ENCODE measurements at places on chromosomes 2 and 18.
A peak's percentile ranks its signal among the peaks of the same experiment; 100 is the strongest.

DNA sequence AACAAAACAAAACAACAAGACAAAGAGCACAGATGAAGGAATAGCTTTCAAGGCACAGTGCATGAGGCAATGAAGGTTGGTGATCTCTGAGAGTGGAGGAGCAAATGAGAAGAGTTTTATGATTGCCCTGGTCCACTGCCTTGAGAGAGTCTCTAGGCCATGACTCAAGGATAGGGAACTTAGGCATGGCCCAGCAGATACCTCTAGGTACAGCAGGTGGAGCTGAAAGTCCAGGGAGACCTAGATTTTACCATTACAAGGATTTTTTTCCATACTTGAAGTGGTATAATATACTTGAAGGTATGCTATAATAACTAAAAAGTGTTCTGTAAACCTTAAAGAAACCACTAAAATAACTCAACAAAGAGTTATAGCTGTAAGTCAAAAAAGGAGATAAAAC is 239.5 kb upstream of the KLHL29 start:
- no peak for DNase-seq

DNA sequence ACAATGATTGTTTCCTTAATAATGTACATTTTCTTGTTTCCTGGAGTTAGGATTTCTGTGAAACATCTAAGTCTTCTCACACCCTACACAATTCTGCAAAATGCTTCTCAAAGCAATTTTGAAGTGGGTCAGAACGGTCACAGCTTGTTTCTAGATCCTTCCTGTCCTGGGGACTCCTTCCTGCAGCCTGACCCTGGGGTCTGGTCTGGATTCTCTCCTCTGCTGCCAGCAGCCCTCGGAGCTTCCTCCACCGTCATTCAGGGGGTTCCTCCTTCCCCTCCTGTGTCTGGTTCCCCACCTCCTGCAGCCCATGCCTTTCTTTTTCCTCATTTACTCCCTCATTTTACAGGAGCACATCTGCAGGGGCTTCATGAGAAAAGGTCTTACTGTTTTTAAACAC is 322.1 kb downstream of the AGPS start:
- DNase-seq, result no peak

- DNase-seq, result no peak
Measured at GRCh38 chr18:22493940-22494339, 76.2 kb upstream of the CTAGE1 start.

GRCh38 chr2:37377187-37377532 is 32.7 kb downstream of the QPCT start:
- DNase-seq, result no peak

GRCh38 chr2:187906021-187906420 is 351.8 kb upstream of the TFPI start:
- no peak for DNase-seq

- no peak for DNase-seq
Measured at GRCh38 chr2:8796878-8797550, 40.4 kb downstream of the KIDINS220 start.

DNA sequence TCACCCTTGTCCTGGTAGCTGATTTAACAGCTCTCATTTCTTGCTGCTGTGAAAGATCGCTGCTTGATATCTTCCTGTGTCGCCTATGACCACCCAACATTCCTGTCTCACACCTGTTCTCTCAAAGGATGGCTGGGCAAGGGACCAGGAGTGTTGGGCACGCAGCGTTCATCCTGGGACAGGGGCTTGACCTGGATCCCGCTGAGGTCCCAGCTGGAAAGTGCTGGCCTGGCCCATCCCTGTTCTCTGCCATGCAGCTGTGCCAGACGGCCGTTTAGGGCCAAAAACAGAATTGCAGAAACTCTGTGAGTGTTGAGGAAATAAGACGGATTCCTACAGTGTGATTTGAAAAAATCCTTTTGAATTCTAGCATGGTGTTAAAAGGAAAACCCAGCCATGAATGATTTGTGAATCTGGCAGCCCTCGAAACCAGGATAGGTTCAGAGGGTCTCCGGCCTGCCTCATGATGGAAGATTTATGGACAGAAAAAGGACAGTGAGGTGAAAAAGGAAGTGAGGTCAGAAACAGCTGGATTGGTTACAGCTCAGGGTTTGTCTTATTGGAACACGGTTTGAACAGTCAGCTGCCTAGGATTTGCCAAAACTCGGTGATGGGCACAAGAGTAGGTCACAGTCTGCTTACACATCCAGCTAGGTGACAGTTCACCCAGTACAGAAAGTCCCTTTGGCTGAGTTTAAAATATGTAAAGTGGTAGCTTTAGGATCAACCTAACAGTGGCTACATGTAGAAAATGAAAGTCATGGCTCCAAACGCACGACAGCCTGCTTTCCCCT is 164.8 kb downstream of the DCDC2C start:
- DNase-seq, result no peak

- no peak for DNase-seq
Measured at GRCh38 chr2:207871911-207872310, 102.2 kb upstream of the FZD5 start.

DNA sequence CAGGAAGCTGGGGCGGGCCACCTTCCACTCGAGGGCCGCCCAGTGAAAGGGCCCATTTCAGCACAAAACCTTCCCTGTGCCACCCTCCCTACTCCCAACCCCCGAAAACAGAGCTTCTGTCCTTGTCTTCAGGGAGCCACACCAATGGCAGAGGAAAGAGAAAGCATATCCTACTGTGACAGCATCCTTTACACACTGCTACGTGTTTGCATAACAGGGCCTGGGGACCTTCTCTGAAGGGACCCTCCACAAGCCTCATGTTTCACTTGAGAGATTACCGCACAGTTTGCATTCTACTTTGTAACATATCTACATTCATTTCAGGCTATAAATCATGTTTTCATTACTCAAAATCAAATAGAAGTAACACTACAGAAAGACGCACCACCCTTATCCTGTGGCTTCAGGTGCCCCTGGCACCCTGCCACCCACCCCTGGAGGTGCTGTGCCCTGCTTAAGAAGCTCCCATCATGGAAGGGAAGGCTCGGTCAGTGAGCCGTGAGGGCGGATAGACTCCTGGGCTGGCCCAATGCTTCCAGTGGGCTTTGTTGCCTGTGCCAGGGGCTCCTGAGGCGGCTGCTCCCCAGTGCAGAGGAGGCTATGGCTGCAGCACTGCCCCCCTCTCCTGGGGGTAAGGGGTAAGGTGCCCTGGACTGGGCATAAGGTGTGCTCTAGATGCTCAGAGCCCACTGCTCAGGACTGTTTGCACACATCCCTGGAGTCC is 52.0 kb downstream of the EIPR1 start:
- no peak for DNase-seq

DNA sequence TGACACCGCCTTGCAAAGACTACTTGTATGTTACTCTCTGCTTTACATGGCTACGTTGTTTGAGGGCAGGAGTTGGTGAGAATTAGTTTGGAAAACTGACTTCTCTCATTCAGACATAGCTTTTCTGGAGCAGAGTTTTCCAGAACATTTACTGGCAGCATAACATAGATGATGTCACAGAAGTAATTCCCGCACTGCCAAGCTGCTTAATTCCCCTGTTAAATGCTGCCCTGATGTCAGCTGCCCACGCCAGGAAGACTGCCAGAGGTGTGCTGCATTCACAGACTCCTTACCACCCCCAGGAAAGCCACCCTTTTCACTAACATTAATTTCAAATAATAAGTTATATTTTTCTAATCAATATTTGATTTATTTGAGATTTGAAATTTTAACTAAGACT is 24.7 kb upstream of the PTPN2 start:
- DNase-seq, result no peak

DNA sequence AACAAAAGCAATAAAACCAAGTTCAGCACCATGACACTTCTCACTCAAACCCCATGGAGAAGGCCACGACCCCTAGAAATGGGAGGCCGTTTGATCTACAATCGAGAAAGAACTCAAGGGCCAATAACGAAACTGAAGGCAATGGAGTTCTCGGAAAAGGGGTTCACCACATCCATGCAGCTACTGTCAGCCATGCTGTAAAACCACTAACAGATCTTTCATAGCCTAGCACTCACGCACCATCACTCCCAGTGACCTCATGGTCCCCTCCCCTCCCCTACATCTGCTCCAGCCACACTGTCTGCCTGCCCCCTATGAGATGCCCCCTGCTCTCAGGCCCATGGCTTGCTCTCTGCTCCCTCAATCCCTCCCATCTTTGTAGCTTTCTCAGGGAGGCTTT is 135.3 kb downstream of the TMEM163 start:
- no peak for DNase-seq

GRCh38 chr2:209974576-209974975 is 27.9 kb upstream of the RPE start:
- no peak for DNase-seq

DNA sequence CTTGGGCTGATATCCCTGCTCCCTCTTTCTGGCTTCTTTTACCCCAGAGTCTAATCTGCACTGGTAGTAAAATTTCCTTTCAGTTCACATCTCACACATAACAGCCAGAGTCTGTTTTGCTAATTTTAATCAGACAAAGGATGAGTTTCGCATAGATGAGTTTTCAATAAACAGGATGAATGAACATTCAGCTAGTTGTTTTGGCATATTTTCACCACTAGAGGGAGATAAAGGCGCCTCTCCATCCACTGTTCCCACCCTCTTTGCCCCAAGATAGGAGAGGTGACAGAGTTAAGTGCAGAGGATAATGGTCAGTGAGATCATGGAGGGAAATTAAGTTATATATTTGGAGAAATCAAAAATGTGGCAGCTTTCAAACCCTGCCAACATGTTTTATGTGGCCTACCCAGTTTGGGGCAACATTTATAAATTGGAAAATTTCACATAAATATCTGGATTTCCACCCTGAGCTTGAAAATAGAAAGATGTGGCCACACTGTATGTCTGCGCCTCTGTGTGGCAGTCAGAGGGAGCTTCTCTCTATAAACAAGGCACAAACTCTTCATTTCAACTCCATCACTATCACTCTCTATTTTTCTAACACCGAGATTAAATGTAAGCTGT is 48.5 kb upstream of the DTNA start:
- peak; percentile 38 for DNase-seq

All from common myeloid progenitor, CD34-positive (primary cell).